SHP77 (cell line): ENCODE measurements at places on chromosomes 6 and 20.

GRCh38 chr6:39347906-39348585, 25.5 kb upstream of the KCNK16 start:
- peak; percentile 45 for DNase-seq

DNA sequence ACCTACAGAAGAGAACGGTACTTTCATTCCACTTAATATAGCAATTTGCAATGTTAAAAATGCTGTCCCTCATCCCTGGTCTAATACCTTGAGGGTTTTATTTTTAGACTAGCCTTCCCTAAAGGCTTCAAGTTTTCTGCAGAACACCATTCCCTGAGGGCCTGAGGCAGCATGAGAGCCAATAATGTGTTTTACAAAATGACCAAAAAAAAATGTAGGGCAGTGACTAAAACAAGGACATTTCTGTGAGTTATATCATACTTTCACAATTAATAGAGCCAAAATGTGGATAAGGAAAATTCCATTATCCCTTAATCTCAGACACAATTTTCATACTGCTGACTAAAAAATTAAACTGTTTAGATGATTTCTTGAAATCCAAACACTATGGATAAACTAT, 22.7 kb downstream of the GPR63 start:
- DNase-seq = no peak

GRCh38 chr6:48754641-48755040, 643.6 kb upstream of the PTCHD4 start:
- DNase-seq = no peak

DNA sequence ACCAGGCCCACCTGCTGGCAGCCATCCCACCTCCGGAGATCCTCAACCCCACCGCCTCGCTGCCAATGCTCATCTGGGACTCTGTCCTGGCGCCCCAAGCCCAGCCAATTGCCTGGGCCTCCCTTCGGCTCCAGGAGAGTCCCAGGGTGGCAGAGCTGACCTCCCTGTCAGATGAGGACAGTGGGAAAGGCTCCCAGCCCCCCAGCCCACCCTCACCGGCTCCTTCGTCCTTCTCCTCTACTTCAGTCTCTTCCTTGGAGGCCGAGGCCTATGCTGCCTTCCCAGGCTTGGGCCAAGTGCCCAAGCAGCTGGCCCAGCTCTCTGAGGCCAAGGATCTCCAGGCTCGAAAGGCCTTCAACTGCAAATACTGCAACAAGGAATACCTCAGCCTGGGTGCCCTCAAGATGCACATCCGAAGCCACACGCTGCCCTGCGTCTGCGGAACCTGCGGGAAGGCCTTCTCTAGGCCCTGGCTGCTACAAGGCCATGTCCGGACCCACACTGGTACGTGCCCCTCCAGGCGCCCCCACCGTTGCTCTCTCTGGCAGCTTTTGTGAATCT, 1.1 kb downstream of the SNAI1 start:
- DNase-seq = no peak

DNA sequence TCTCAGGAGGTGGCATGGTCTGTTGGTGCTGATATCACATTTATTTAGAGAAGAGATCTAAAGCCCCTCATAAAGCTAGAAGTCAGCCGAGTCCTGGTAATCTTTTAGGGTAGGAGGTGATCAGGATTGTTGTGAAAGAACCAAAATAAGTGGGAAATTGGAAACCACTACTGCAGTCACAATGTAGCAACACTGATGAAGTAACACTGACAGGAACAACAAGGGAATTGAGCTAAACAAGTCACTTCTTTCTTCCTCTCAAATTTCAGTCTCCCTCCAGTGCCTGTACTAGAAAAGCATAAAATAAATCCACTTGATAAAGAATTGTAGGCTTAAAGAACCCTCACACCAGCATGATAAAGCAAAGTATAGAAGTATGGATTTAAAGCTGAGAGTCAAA, 1509.0 kb downstream of the GRIK2 start:
- no peak for DNase-seq

- DNase-seq = no peak
Measured at GRCh38 chr20:43901296-43901695, 13.4 kb upstream of the TOX2 start.

GRCh38 chr6:63897952-63898351, 262.4 kb downstream of the PHF3 start:
- no peak for DNase-seq

- no peak for DNase-seq
Measured at GRCh38 chr6:167806061-167806700, 20.5 kb upstream of the AFDN start.

DNA sequence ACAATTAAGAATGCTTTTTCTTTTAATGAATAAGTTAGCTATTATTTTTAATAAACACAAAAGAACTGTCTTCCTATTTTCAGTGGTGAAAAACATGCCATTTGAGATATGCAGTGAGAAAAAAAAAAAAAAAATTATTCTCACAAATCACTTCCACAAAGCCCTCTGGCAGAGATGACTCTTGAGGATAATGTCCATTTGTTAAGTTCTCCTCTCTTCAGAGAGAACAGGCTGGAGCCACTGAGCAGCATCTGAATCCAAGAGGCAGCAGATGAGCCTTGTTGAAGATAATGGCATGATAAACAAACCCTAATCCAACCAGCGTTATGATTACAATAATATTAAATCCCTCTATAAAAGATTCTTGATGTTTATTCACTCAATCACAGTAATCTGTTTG, 105.0 kb downstream of the PTPRK start:
- DNase-seq = no peak

DNA sequence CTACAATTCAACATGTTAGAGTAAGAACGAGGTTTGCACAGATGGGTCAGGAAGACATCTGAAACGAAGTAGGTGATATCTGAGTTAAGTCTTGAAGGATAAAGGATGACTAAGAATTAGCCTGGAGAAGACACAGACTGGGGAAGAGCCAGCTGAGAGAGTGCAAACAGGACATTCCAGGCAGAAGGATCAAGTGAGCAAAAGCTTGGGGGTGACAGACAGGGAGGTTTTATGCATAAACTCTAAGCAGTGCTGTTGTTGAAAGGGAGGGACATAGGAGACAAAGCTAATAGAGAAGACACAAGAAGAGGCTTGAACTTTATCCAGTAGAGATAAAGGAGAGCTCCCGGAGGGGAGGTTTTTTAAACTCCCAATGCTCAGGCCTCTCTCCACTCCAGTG, 15.0 kb upstream of the ETV7 start:
- no peak for DNase-seq

DNA sequence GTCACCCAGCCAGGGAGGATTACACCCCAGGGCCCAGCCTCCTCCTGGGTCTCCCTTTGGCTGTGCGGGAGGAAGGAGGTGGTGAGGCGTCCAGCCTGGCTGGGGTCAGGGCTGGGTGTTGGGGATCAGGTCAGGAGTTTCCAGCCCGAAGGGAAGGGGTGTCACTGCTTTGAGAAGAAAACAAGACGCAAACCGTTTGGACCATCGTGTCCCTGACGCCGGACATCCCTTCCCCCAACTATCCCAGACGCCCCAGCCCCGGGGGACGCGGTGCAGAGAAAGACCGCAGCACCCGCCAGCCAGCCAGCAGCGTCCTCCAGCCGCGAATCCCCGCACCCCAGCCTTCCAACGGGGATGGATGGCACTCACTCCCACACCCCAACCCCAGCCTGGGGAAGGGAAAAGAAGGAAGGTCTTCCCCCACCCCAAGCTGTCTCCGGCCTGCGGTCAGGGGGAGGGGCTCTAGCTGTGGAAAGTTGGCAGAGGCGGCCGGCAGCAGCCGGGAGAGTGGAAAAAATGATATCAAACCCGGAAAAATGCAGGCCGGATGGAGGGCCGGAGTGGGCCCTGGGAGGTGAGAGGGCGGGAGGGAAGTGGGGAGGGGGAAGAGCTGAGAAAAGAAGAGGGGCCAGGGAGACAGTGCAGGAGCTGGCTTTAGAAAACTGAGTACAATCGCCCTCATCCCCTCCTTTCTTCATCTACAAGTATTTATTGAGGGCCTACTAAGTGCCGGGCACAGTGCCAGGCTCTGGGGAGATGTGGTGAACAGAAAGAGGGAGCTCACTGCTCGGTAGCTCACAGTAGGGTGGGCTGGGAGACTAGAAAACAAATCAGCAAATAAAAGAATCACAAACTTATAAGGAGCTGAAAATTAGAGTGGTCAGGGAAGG, 10.6 kb downstream of the REM1 start:
- DNase-seq = no peak

GRCh38 chr6:37287519-37288157, 29.7 kb upstream of the TMEM217 start:
- DNase-seq = no peak

DNA sequence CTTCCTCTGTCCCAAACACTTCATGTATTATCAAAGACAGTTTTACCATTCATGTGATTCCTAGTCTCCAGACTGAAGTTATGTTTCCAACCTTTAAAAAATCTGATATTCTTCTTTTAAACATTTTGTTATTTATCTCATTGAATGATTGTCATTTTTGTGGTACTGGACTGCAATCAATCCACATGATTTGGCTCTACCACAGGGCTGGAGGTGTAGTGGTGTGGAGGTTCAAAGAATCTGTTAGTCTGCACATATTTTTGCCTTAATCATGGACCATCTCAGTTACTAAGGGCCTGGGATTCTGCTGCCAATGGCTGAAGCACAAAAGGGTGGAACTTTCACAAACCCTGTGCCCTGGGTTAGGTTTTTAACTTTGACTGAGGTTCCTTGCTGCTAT, 164.1 kb upstream of the JAG1 start:
- DNase-seq = no peak

DNA sequence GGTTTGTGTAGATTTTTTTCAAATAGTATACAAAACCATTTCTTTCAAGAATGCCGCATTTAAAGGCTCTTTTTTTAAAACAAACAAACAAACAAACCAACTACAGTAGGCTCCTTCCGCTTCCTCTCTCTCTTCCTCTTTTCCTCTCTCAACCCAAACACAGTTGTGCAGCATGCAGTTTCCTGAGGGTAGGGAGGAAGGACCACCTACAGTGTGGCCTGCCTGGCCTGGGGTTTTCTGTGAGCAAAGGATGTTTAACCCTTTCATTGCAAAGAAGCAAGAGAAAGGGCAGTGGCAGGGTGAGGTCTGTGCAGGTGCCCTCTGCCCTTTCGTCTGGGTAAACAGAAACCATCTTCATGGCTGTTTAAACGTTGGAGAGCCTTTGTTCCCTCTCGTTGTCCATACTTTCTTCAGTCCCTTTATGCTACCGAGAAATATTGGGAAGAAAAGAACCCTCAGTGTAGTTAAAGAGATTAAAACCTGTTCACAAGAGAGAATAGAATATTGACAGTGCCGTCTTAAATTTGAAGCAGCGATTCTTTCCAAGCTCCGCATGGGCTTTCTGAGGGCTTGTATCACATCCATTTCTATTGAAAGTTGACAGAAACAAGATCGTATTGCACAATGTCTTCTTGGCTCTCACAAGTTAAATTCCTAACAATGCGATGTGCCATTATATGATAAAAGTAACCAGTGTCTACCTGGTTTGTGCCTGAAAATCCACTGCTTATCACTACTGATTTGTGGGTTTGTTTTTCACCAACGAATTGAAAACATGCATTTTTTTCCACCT, 215.5 kb upstream of the SNX9 start:
- no peak for DNase-seq

DNA sequence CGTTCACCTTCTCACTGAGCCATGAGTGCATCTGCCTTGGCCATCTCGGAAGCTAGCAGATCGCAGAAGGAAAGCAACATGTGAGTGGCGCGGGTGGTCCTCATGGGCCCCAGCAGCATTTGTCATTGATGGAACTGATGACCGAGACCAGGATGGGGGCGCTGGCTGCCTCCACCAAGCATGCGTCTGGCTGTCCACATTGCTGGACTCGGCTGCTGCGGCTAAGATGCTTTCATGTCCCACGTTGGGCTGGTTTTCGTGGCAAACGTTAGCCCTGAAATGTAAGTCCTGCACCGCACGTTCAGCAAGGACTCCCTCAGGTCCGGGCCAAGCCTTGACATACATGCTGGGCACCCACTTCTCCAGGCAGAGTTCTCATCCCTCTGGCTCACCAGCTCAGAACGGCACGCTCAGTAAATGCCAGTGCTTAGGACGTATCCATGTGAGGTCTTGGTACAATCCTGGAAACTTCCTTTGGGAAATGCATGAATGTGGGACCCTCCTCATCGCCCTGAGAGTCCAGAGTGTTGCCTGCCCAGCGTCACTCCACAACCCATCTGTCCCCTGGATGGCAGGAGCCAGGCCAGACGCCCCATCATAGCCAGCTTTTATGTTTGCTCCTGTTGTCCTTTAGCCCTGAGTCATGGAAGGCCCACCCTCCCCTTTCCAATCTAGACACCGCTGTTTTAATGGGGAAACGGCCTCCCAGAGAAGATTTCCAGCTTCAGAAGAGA, 8.4 kb downstream of the SLCO4A1 start:
- no peak for DNase-seq

DNA sequence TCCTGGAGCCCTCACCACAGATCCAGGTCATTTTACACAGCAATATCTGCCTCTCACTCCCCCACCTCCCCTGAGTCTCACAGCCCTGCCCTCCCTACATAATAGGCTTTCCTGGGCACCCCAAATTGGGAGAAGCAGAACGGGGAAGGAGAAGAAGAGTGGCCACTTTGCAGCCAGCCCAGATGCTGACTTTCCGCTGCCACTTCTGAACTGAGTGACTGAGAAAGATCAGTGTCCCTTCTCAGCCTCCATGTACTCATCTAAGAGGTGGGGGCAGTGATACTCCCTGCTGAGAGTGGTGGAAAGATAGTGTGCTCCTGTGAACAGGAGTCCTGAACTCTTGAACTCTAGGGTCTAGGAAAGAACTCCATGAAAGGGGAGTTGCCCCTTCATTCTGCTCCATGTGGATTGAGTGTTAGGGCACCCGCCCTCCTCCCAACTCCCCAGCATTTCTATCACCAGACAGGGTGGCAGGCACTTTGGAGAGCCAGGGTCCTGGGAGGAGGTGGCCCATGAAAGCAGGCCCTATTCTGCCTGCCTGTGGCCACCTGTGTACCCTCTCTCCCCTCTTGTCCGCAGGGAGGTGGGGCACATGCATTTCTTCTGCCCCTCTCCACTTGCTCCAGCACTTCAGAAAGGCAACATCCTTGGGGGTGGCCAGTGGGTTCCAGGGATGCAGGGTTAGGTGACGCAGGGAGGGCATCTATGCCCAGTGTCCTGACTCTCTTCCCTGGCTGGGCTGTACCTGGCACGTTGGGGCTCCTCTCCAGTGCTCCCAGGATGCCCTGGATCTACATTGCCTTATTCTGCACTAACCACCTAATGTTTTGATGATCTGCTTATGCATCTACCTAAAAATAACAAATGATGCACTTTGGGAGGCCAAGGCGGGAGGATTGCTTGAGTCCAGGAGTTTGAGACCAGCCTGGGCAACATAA, 38.3 kb upstream of the MRPS18A start:
- DNase-seq = no peak

DNA sequence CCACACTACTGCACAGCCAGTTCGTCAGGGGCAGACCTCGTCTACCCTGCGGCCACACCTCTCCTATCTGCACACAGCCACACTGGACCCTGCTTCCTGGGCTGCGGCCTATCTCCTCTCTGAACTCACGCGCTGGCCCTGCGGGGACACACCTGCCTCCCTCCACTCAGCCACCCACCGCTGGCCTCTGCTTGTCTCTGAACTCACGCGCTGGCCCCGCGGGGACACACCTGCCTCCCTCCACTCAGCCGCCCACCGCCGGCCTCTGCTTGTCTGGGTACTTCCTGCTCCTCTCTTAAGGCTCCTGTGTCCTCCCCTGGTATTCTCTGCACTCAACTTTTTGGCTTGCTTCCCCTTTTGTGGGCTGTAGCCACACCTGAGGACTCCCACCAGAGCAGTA, 52.3 kb downstream of the HUS1B start:
- no peak for DNase-seq
